NCI-H1105 (cell line): ENCODE measurements at places on chromosomes 7 and 10.

GRCh38 chr10:22369434-22370072 is 24.3 kb downstream of the SPAG6 start:
- DNase-seq = no peak

GRCh38 chr10:24568042-24568441 is 155.6 kb downstream of the ARHGAP21 start:
- DNase-seq = no peak

DNA sequence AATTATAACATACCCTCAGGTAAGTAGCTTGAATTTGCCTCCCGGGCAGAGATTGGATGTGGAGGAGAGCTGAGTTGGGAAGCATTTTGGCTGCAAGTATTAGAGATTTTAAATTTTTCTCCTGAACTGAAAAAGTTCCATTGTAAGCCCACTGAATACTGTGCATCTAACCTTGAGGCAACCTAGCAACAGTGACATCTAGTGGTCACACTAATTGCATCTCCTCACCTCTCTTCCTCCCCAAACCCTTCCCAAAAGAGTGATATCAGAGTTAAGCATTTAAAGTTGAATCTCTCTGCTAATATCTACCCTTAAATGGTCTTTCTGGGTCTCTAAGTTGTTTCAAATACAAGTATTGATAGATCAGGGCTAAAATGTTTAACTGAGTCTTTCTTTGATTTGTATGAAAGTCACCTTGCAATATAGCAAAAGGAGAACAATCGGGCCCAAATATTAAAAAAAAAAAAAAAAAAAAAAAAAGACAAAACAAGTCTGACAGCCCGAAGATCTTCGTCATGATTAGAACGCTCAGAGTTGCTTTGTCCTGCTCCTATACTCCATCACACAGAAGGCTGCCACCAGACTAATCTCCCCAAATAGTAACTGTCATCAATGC is 40.4 kb upstream of the DLX5 start:
- peak; percentile 77 for DNase-seq

DNA sequence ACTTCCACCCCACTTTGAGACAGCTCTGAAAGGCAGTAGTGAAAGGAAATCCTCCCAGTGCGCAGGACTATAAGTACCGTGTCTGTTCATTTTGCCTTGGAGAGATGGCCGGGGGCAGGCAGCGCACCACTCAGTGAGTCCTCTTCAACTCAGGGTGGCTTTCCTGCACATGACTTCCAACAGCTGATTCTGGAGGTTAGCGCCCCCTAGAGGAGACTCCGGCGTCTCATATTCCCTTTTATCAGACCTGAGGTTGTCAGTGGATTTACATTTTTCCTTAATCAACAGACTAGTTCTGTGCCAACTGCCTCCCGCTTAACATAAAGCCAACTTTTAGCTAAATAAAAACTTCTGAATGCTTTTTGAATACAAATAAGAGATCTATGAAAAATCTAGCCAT is 101.0 kb downstream of the HERPUD2 start:
- DNase-seq = no peak

DNA sequence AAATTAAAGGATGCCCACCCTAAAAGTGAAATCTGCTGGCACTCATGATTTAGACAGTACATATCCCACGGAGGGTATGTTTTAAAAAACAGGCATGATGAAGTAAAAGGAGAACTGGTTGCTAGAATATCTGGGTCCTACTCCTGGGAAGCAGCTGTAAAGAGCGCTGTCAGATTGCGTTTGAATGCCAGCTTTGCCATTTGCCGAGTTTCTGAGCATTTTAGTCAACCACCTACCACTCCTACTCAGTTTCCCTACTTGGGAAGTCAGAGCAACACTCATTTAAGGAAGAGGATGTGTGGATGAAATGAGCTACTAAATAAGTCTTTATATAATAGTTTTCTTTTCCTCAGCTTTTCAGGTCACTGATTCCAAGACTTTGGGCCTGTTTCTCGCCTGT is 1.1 kb upstream of the UMAD1 start:
- no peak for DNase-seq

- DNase-seq = no peak
These were observed 82.2 kb upstream of the VWDE start for GRCh38 chr7:12485845-12486244.

DNA sequence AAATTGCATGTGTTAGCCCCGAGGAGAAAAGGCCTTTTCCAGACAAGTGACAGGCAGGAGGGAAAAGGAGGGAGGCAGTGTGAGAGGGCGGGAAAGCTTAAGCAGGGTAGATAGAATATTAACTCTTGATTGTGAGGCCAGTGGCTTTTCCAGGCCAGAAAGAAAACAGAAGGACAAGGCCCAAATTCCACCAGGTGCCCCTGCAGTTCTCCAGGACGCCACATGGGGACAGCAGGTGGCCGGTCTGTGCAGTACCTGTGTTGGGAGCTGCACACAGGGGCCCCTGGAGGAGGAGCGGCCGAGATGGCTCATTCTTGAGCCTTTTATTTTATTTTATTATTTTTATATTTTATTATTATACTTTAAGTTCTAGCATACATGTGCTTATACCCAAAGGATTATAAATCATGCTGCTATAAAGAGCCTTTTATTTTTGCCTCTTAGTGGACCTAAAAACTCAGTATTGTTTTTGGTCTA is 141.3 kb upstream of the KLF14 start:
- peak; percentile 27 for DNase-seq

GRCh38 chr10:70917635-70918034 is 29.3 kb upstream of the PCBD1 start:
- no peak for DNase-seq

DNA sequence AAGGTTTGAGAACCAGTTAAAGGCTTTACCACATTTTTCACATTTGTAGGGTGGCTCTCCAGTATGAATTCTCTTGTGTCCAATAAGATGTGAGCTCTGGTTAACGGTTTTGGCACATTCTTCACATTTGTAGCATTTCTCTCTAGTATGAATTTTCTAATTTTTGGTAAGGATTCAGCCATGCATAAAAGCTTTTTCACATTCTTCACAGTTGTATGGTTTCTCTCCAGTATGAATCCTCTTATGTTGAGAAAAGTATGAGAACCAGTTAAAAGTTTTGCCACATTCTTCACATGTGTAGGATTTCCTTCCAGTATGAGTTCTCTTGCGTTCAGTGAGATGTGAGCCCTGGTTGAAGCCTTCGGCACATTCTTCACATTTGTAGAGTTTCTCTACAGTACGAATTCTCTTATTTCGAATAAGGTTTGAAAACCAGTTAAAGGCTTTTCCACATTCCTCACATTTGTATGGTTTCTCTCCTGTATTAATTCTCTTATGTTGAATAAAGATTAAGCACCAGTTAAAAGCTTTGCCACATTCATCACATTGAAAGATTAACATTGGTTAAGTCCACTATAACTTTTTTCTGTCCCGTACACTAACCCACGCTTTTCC is 33.2 kb upstream of the ZNF479 start:
- no peak for DNase-seq

- DNase-seq = no peak
These were observed 635.4 kb upstream of the FZD8 start for GRCh38 chr10:36277459-36277858.

DNA sequence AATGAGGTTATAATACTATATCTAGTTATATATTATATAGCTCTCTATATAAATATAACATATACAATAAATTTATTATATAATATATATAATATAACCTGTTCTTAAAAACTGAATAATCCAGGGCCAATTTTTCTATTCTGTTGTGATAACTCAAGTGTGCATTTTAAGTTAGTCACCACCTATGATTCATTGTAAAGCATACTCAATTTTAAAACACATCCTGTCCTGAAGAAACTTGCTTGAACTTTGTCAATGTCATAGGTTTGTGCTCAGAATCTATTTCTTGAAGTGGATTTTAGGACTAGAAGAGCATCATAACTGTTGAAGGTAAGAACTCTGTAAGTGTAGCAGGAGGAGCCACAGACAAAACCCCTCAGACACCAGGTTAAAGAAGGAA is 1209.8 kb downstream of the REEP3 start:
- DNase-seq = no peak

DNA sequence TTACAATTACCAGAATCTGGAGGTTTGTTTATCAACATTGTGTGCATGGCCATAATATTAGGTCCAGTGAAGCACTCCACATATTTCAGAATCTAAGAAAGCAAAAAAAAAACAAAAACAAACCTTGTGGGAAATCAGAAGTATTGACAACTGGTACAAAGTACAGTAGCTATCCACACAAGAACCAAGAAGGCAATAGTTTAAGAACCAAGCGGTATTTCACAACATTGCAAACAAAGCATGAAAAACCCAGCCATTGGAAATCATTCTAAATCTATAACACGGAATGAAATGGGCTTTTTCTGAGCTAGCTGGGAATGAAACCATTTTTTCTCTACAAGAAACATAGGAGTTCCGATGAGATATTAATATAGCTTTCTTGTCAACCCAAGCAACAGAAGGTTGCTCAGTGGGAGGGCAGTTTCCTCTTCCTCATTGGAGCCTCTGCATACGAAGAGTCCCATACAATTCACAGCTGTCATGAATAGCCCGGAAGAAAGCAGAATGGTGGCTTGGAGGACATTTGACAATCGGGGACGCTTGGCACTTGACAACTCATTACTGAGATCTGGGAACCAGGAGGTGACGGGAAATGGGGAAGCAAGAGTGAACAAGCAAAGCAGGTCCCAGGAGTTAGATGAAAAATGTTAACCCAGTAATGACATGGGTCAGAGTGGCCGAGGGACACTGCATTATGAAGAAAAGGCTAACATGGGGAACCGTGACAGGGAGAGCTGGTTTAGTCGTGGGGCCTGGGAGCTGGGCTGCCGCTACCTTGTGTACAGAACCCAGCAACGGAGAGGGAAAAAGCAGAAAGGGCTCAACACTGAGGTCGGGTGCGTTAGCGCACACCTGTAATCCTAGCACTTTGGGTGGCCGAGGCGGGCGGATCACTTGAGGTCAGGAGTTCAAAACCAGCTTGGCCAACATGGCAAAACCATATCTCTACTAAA is 7.8 kb downstream of the PHYH start:
- DNase-seq = no peak

GRCh38 chr10:69976795-69977546 is 75.7 kb upstream of the MACROH2A2 start:
- no peak for DNase-seq

- no peak for DNase-seq
These were observed 869.0 kb downstream of the NXPH1 start for GRCh38 chr7:9302436-9302835.

DNA sequence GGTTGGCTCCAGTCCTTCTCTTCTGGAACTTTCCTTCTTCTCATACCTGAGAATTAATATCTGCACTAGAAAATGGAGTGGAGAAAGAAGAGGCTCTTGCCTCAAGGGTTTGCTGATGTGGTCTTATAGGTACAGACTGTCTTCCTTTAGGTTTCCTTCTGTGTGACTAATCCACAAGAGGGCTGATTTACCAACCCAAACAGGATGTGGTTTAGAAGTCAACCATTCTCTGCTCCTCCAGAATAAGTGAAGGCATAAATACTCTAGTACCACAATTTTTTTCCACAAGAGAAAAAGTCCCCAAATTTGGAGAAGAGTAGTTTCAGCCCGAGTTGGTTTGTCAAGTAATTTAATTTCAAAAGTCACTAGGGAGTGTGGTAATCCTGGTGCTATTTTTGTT is 85.8 kb downstream of the NRP1 start:
- no peak for DNase-seq

GRCh38 chr7:122407195-122407594 is 102.6 kb upstream of the FEZF1 start:
- no peak for DNase-seq

GRCh38 chr7:106178593-106179134 is 66.6 kb upstream of the SYPL1 start:
- no peak for DNase-seq

- DNase-seq = peak; percentile 48
These were observed 65.8 kb downstream of the CDK13 start for GRCh38 chr7:40015790-40016296.

GRCh38 chr7:78018641-78019446 is 220.3 kb downstream of the PHTF2 start:
- peak; percentile 40 for DNase-seq

DNA sequence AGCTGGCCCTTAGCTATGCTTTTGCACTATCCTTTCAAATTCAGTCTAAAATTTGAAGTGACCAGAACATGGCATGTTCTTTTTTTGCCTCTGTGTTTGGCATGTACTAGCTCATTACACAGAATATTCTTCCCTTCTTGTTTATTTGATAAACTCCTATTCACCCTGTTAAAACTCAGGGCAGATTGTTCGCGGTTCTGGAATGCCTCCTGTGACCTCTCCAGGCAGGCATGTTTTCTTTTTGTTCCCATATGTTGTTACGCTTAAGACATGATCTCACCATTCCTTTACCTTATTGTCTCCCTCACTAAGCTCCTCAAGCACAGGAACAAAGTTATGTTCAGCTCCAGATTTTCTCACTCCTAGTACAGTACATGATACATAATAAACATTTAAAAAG is 181.7 kb downstream of the CCSER2 start:
- DNase-seq = no peak

DNA sequence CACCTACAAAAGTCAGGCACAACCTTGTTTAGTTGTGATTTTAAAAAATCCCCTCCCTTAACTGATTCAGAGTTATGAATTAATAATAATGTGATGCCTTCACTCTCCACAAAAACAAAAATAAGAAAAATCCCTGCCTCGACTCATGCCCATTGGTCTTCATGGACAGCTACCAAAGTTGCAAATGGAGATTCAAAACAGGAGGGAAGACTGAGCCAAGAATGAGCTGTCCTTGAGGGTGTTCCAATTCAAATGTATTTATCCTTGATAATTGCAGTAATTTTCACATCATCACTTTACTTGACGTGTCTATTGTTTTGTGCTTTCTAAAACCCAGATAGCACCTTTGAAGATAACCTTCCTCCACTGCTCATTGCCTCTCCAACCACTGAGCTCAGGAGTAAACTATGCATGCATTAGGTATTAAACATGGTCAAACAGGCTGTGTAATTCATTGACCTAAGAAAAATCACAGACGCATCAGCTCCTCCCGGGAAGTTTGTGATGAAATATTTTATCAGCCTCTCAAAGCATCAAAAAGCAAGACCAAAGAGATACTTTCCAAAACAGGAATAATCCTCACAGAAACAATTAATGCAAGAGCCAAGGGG is 712.7 kb upstream of the IGFBP3 start:
- DNase-seq = no peak

GRCh38 chr10:57992321-57993077 is 275.2 kb downstream of the IPMK start:
- no peak for DNase-seq
